Temporal lobe (tissue), 4 donors: ENCODE measurements at places on chromosomes 7 and 10. TPM values are rescaled to one million over a fixed set of nuclear protein-coding genes. Genes with fewer than 3 reads are reported as not detected.

The TIMM23B gene
- 15.0 TPM for total RNA-seq

The ZNF117 gene
- total RNA-seq: 40.8 TPM

The CCL24 gene
- not detected for total RNA-seq

The GNAT3 gene
- total RNA-seq: not detected

The ST8SIA6 gene
- total RNA-seq: 4.7 TPM

The CALML5 gene
- not detected for total RNA-seq

The GRK5 gene
- total RNA-seq: 11.6 TPM

The OR6B1 gene
- total RNA-seq: not detected

The FAM241B gene
- 12.8 TPM for total RNA-seq

The EMX2 gene
- total RNA-seq: 3.7 TPM

The UBE3C gene
- 68.4 TPM for total RNA-seq

The TMEM273 gene
- 1.2 TPM for total RNA-seq

The EPDR1 gene
- total RNA-seq: 11.6 TPM

The SDHAF3 gene
- total RNA-seq: 6.1 TPM

The SVOPL gene
- total RNA-seq: 0.25 TPM

The PLAU gene
- total RNA-seq: 0.98 TPM

The PGAM1 gene
- 115 TPM for total RNA-seq

The AASS gene
- 15.2 TPM for total RNA-seq

The DLX6 gene
- 1.2 TPM for total RNA-seq

The INA gene
- 161 TPM for total RNA-seq

The CRYGN gene
- 0.25 TPM for total RNA-seq

The HIPK2 gene
- 20.4 TPM for total RNA-seq

The PTF1A gene
- total RNA-seq: not detected

The ZNF804B gene
- total RNA-seq: 4.7 TPM

The ZNF239 gene
- total RNA-seq: 16.5 TPM

The ANKRD1 gene
- not detected for total RNA-seq

The NPSR1 gene
- total RNA-seq: not detected

The KCNIP2 gene
- total RNA-seq: 7.9 TPM

The RBP4 gene
- 5.9 TPM for total RNA-seq

The NUTM2A gene
- total RNA-seq: 2.7 TPM

The STN1 gene
- 4.9 TPM for total RNA-seq

The GPNMB gene
- total RNA-seq: 4.7 TPM

The GIMAP2 gene
- 1.5 TPM for total RNA-seq

The KCNH2 gene
- 6.4 TPM for total RNA-seq

The KCND2 gene
- total RNA-seq: 38.6 TPM

The SLC39A12 gene
- total RNA-seq: 2.2 TPM

The WNT2 gene
- 0.25 TPM for total RNA-seq

The TAS2R4 gene
- total RNA-seq: 3.4 TPM

The CTNNA3 gene
- 1.5 TPM for total RNA-seq

The KCNMA1 gene
- 49.2 TPM for total RNA-seq

The EBLN1 gene
- not detected for total RNA-seq

The GRID2IP gene
- total RNA-seq: 0.74 TPM

The CCL26 gene
- total RNA-seq: not detected

The CFAP46 gene
- 2.0 TPM for total RNA-seq
